Psoas muscle (tissue), 8 donors: ENCODE measurements at places on chromosomes 5 and 9. TPM values are rescaled to one million over a fixed set of nuclear protein-coding genes. Genes with fewer than 3 reads are reported as not detected.

DNA sequence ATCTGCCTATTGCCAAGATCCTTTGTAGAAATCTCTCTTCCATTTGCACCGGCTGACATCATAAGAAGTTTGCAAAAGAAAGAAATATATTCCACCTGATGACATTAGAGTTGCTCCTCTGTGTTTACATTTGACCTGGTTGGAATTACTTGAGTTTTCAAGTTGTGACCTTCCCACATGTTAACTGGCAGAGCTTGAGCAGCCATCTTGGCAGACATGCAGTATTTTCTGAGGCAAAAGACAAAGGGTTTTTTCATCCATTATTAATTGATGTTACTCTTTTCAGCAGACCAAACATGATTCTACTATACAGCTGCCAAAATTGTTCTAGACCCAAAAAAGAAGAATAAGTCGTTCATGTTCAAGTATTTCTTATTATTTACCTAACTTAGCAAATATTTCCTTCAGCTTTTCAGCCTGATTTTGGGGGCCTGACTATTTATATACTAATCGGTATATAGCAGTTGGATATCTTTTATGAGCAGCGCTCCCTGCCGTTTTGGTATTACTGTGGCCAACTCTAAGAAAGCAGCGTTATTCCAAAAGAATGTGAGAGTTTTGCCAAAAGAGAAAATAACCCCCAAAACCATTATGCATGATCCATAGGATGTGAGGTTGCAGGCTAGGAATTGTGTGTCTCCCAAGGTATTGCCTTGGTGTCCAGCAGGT is 212.9 kb downstream of the PBX3 start:
- DNase-seq: no peak

DNA sequence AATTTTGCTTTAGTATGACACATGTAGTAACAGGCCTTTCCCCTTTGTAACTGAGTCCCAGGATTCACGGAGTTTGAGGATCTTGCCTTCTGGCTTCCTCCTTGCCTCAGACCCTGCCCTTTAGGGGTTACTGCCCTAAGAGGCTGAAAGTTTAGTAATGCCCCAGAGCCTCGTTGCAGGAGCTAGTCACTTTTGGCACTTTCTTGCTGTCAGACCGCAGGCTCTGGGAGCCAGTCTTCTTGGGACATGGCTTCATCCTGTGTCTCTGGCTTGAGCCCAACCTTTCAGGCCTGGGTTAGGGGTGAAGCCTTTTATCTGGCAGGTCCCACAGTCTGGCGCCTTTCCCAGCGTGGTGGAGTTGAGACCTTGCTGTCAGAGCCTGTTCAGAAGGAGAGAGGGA is 185.6 kb upstream of the DMRT1 start:
- peak; percentile 87 for DNase-seq

TMEM215 gene
- not detected for polyA plus RNA-seq

- DNase-seq: no peak
Observed at GRCh38 chr5:41345295-41345694, 132.0 kb upstream of the C6 start.

- no peak for DNase-seq
Observed at GRCh38 chr9:123643518-123643917, 286.4 kb downstream of the DENND1A start.

DNA sequence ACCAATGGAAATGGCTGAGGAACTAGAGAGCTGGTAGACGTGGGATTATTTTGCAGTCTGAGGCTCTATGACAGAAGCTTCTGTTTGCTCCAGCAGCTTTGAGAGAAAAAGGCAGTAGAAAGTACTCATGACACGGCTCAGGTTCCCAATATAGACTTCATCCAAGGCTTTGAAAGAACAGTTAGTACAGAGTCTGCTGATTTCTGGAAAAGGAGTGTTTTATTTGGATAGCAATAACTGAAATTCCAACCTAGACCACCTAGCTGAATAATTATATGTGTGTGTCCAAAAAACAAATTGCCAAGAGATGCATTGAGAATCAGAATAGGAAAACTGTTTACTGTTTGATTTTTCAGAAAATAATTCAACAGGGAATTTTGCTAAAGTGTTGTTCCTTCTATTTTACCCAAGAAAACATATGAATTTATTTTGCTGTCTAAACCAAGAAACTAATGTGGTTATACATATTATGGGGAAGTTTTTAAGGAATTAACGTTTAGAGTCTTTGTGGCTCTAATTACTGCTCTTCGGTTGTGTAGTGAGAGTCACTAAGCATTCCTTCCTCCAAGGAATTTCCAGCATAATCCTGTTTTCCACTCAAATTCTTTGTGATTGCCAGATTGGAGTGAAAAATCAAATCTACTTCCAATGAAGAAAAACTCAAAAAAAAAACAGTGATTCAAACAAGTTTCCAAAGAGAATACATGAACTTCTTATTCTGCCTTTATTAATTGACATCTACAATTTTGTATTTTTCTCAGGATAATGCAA is 18.1 kb upstream of the MTX3 start:
- no peak for DNase-seq

DNA sequence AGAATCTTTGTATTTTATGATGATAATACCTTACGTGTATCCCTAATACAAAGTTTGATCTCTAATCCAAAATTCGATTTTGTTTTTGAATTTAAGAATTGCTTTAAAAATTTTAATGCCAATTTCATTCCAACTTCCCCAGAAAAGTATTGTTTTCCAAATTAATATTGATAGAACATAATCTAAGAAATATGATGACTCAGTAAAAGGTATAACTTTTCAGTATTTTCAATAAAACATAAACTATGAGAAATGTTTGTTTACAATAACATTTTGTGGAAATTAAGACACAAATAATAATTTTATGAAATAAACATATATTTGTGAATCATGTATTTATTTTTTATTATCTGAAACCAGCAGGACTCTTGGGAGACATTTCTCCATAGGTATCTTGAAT is 931.6 kb downstream of the EFNA5 start:
- no peak for DNase-seq

CDC25C gene
- polyA plus RNA-seq: not detected

GRCh38 chr5:109992264-109992915 is 302.7 kb downstream of the MAN2A1 start:
- DNase-seq: no peak
